ENCODE measurements at places on chromosomes 11 and 22.

DNA sequence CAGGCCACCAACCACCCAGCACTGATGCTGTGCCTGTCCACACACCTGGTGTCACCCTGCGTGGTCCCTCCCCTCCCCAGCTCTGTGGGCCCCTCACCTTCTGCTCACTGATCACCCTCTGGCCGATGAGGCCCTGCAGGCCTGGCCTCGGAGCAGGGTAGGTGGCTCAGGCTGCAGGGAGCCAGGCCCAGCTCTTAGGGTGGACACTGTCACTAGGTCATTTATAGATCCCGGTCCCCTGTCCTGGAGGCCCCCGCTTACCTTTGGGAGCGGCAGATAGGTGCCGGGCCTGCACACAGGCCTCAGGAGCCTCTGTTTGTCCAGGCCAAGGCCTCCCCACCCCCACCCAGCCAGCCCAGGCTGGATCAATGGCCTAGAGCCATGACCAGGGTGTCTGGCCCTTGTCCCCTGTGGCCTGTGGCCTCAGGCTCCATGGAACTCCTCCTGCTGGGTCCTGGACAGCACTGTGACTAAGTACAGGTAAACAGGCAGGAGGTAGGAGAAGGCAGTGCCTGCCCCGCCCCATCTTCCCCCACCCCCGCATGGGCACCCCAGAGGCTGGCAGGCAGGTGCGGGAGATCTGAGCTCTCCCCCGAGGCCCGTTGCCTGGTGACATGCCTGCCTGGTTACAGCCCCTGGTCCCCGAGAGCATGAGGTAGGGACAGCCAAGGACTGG is at the start of gene TMPRSS6:
Gene TMPRSS6, minus strand, starts transcription at position 472 of the 676 bp plus-strand sequence. CDS start 6,296 bp downstream, outside the sequence.
- no peak for DNase-seq

DNA sequence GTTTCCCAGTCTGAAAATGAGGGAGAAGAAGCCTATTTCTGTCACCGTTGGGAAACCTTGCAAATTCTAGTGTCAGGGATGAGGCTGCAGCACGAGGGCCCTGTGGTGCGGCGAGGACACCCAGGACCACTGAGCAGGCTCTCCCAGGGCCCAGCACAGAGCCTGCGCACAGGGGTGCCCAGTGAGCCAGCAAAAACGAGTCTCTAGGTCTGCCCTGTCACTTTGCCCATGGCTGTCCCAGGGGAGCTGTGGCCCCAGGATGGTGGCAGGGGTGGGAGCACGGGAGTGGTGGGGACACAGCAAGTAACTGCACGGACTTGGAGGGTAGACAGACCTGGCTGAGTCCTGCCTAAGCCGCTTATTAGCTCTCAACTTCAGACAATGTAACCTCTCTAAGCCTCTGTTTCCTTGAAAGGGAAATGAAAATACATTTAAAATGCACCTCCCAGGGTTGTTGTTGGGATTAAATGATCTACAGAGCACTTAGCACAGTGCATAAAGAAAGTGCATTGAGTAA is 44.2 kb downstream of the DSCAML1 start:
- DNase-seq = no peak

DNA sequence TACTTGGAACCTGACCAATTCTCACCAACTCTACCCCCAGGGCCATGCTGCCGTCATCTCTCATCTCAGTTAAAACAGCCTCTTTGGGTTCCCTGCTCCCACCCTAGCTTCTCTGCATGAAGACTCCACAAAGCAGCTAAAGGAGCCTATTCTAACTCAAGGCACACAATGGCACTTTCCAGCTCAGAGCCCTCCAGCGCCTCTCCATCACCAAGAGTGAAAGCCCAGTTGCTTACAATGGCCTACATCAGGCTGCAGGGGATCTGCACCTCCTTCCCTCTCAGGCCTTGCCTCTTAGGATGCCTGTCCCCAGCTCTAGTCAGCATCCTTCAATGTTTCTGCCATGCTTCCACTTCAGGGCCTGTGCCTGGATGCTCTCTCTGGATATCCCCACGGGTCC is 83.7 kb upstream of the GNAZ start:
- DNase-seq = no peak

GRCh38 chr11:88288560-88288959 is 49.0 kb downstream of the CTSC start:
- no peak for DNase-seq

GRCh38 chr11:14346303-14346955 is 12.6 kb downstream of the RRAS2 start:
- DNase-seq = no peak

DNA sequence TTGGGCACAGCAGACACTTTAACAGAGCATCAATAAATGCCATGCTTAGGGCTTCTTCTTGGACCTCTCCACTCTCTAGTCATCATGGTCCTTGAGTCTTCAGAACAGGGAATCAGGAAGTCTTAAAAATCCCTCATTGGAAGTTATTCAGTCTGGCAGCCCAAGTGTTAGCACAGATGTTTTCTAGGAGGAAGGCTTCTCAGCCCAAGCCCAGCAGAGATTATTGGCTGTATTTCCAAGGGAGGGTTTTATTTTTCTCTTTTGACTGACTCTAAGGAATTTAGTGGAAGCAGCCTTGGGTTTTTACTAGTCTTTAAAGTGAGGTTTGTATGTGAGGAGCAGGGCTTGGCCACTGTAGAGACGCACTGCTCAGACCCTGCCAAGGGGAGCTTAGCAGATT is 41.9 kb downstream of the CEP164 start:
- DNase-seq = no peak

- no peak for DNase-seq
Measured at GRCh38 chr22:30870451-30871345, 97.9 kb downstream of the MORC2 start.

Data from NCI-H187 treated with DMSO at 0.1 percent for 48 hours (cell line).